ENCODE measurements at places on chromosomes 1 and 21.
A peak's percentile ranks its signal among the peaks of the same experiment; 100 is the strongest.

GRCh38 chr1:202631076-202631923 lies 79.0 kb downstream of the SYT2 start:
- DNase-seq = no peak

DNA sequence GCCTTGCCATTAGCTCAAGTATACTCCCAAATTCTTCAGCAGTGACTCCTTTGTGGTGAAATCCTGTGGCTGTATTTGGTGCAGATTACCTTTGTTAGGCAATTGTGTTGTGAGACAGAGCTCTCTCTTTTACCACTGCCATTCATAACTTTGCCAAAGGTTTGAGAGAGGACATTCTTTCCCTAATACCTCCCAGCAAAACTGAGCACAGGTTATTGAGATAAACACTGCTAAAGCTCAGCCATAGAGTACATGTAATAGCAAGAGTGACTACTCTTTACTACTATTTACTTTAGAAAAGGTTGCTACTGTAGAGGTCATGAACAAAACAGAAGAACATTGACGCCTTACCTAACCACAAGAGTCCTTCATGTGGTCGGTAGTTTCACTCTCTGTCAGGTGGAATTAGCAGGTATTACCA lies 514.0 kb upstream of the ADAMTS5 start:
- DNase-seq = no peak

- peak; percentile 87 for DNase-seq
These were observed at the start of gene CC2D1B for GRCh38 chr1:52365746-52366516. Gene CC2D1B (minus strand): TSS chr1:52366205. CDS start chr1:52364620, 1,585 bp downstream.

DNA sequence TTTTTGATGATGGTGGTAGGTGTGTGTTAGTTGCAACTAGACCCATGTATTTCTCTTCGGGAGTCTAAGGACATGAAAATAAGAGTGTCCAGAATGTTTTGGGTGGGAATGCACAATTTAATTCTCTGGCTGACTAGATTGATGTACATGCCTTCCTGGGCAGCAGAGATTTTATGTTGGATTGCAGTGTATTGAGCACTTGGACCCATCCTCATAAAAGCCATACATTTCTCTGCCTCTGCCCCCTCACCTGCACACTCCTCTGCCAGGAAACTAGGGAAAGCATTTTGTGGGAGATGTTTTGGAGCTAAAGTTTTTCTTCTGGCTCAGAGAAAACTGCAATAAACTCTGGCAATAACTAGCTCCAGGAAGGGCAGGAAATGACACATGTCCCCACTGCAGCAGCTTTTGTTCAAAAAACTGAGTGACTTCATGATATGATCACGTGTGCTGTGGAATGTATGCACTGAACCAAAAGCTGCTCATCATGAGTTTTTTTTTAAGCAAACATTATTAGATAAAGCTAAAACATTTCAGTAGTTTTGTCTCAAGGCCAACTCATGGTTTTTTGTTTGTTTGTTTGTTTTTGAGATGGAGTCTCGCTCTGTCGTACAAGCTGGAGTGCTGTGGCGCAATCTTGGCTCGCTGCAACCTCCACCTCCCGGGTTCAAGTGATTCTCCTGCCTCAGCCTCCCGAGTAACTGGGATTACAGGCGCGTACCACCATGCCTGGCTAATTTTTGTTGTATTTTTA lies 17.6 kb downstream of the RIT1 start:
- DNase-seq = peak; percentile 79

DNA sequence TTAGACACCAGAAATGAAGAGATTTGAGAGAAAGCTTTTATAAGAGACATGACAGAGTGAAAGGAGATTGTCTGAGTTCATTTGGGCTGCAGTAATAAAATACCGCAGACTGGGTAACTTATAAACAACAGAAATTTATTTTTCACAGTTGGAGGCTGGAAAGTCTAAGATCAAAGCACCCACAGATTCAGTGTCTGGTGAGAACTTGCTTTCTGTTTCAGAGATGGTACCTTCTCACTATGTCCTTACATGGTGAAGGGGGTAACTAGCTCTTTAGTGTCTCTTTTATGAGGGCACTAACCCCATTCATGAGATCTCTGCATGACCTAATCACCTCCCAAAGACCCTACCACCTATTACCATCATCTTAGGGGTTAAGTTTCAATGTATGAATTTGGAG lies 30.9 kb upstream of the FCRL4 start:
- no peak for DNase-seq

- no peak for DNase-seq
These were observed 292.8 kb downstream of the PTBP2 start for GRCh38 chr1:97014426-97014825.

GRCh38 chr1:36990928-36991327 lies 43.4 kb downstream of the GRIK3 start:
- DNase-seq = no peak

- no peak for DNase-seq
These were observed 51.0 kb upstream of the DMRTB1 start for GRCh38 chr1:53408013-53408754.

- no peak for DNase-seq
These were observed 167.4 kb downstream of the LRRC40 start for GRCh38 chr1:70038025-70038424.

DNA sequence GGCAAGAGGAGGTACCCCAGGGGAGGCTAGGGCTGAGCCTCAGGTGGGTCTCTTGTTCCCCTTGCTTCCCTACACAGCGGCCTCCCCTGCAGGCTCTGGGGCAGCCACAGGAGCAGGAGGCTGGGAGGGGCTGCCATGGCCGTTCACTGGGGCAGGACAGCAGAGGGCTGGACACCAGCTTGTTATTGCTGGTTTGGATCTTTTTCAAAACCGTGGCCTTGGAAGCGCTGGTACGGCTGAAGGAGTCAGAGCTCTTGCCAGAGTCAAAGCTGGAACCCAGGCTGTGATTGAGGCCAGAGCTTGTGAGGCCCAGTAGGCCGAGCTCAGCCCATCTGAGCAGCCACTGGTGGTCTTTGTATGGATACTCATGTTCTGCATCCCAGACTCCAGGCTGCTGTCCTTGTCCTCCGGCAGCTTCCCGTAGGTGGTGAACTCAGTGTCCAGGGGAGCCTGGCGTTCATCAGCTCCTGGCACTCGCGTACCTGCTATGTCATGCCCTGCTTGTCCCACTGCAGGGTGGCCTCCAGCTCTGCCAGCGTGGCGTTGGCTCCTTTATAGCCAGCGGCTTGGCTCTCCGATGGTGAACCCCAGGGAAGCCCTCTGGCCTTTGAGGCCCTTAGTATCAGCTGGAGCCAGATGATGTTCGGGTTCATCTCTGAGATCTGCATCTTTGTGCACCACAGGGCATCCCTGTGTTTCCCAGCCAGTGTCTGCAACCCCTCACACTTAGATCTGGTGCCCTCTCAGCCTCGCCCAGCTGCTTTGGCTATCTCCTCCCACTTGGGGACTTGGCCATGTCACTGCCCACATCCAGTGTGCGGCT lies 40.3 kb upstream of the THEM4 start:
- DNase-seq = no peak

- DNase-seq = no peak
These were observed 161.3 kb downstream of the NTPCR start for GRCh38 chr1:233111731-233112130.

GRCh38 chr1:19504796-19505692 lies 19.7 kb upstream of the CAPZB start:
- no peak for DNase-seq
